ENCODE measurements at places on chromosomes 3 and 15. TPM values are rescaled to one million over a fixed set of nuclear protein-coding genes. Genes with fewer than 3 reads are reported as not detected.

BNIP2 gene
- 114 TPM for total RNA-seq

ALDH1L1 gene
- not detected for total RNA-seq

CCR9 gene
- total RNA-seq, result 25.0 TPM

RHCG gene
- not detected for total RNA-seq

PPP1R14D gene
- not detected for total RNA-seq

CLDN16 gene
- total RNA-seq, result not detected

MKRN2 gene
- total RNA-seq, result 25.5 TPM
